ENCODE measurements at places on chromosomes 1 and 21.

GRCh38 chr1:87333692-87334347, 5.1 kb downstream of the LMO4 start:
- no peak for DNase-seq

DNA sequence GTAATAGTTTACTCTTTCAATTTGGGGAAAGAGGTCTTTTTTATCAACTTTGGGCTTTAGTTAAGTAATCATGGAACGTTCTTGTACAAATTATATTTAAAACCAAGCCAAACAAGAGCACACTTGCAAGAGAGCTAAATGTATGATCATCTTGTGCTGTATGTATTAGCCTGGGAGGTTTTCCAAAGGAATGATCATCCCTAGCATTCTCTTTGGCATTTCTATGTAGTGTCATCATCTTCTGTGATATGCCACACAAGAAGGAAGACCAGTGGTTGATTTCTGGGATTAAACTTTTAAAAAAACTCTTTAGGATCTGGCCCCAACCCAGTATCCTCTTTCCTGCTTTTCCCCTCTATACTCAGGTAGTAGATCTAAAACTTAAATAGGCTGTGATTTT, 38.4 kb upstream of the KCNQ4 start:
- DNase-seq: no peak

DNA sequence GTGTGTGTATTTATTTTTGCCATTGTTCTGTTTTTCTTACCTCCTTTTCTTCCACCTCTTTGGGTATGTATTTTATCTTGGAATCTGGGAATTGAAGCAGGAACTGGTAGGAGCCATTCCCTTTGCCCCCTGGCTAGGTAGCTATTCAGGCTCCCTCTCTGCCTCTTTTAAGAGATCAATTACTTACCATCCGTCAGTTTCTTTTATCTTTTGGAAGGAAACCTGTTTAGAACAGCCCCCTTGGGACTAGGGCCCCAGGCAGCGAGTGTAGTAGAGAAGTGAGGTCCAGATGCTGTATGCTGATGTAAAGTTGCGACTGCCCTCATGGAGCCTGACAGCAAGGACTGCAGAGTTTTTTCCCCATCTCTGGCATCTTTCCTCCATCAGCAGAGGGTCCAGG, 41.6 kb downstream of the KIRREL1 start:
- no peak for DNase-seq

GRCh38 chr1:161298116-161298515, 11.7 kb downstream of the MPZ start:
- DNase-seq: no peak

DNA sequence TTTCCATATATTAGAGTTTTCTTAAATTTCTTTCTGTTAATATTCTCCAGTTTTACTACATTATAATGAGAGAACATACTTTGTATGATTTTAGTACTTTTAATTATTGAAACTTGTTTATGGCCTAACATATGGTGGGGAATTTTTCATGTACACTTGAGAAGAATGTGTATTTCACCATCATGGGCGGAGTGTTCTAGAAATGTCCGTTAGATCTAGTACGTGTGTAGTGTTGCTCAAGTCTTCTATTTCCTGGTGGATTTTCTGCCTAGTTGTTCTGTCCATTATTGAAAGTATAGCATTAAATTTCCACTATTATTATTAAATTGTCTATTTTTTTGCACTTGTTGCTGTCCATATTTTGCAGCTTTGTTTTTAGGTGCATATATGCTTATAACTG, 64.0 kb upstream of the RGS21 start:
- no peak for DNase-seq

GRCh38 chr1:108041360-108042142, 76.6 kb upstream of the VAV3 start:
- no peak for DNase-seq

DNA sequence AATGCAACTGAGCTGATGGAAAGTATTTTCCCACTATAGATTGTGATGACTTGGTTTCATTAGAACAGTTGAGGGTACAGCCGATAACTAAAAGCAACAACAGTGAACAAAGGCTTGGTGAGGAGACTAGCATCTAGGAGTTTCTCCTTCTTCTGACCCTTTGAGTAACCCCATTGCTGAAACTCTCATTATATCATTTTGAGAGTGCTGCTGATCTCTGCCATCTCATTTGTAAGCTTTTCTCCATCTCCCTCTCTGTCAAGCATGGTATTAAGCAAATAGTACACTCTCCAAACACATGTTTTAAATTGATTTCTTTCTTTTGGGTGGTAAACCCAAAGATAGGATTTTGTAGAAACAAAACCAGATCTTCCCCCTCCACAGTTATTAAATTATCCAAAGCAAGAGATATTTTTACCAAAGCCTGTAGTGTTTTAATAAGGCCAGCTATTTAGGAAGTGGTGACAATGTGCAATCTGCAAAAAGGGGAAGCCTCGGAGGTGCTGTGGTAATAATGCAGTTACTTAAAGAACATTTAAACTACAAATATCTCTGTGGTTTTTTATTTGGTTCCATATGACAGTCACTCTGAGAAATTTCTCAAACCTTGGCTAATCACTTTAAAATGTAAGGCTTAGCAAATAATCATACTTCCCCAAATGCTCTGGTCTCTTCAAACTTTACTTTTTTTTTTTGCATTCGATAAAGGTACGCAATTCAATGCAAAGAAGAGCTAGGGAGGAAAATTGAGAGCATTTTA, 287.5 kb downstream of the HLX start:
- no peak for DNase-seq

GRCh38 chr1:39142401-39143060, 62.0 kb upstream of the MACF1 start:
- DNase-seq: no peak

DNA sequence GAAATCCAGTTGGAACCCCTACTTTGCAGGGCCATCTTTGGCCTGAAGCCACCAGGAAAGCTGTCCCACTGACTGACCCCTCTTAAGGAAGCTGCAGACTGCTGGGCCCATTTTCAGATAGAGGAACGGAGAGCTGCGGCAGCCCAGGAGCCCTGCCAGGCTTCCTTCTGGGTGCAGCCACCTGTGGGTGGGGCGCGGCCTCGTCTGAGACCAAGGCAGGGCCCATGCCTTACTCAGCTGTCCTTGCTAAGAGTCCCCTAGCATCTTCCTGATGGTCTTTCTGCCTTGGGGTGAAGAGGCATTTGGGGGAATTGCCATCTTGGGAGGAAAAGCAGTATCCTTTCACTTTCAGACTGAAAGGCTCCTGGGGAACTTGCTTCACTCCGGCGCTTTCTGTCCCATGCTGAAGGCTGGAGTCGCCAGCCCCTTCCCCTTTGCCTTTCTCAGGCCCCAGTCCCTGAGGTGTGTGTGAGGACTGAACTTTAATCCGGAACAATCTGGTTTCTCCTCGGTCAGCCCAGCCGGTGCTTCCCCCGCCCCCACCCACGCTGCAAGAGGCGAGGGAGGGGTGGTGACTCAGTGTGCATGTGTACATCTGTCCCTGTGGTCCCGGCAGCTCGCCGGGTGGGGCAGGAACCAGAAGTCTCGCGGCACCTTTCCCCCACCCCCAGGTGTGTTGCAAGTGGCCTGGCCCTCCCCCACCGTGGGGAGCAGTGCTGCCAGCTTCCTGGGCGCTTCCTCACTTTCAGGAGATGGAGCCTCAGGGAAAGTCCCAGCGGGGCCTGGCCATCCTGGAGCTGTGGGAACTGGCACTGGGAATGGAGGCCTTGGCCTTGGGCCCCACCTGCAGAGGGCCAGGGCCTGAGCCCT, 5.1 kb downstream of the ZC3H12A start:
- peak; percentile 85 for DNase-seq

DNA sequence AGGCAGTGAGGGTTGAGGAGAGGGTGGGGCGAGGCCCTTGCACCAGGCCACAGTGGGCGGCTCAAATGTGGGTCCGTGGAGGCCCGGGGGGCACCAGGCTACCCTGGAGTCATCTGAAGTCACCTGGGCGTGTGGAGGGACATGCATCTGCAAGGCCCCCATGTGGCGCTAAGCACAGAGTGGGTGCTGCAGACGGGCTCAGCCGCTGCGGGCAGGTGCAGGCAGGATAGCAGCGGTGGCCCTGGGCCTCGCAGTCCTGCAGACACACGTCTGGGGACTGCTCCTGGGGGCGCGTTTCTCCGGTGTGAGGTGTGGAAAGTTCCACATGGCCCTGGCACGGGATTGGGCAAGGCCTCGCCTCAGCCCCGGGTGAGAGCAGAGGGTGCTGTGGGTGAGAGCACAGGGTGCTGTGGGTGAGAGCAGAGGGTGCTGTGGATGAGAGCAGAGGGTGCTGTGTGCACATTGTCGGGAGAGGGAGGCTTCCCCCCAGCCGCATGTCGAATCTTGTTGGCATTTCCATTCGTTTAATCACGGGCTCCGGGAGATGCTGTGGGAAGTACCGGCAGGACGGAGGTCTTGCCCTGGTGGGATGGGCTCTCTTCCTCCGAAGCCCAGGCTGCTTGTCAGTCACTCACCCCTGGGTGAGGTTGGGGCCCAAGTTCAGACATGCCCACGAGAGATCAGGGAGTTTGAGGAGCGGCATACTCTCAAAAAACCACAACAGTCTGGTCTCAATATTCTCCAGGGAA, 46.5 kb downstream of the TP73 start:
- no peak for DNase-seq

DNA sequence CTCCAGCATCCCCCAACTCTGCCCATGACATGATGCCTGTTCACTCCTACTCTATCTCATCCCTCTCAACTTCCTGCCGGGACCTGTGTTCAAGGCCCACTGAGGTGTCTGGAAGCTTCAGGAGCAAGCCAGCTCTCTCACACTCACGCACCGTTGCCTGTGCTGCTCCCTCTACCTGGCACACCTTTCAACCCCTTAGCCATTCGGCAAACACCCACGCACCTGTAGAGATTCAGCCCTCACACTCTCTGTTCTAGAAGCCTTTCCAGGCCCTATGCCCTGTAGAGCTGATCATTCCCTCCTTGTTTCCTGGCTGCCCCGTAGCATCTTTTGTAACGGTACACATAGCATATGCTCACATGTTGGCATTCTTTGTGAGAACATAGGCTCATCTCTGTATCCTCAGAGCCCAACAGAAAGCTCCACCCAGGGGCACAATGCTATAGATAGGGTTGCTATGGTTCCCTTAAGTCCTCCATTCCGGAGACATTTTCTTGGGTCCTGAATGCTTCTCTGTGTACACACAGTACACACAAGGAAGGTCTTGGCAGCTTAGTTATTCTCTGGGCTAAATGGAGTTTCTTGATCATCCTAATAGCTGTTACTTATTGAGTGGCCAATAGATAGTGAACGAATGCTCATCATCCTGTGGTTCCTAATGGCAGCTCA, 1.3 kb downstream of the C8B start:
- DNase-seq: no peak

- no peak for DNase-seq
Observed at GRCh38 chr21:14358775-14359174, 24.2 kb downstream of the HSPA13 start.
